ENCODE measurements at places on chromosomes 13 and 19.

DNA sequence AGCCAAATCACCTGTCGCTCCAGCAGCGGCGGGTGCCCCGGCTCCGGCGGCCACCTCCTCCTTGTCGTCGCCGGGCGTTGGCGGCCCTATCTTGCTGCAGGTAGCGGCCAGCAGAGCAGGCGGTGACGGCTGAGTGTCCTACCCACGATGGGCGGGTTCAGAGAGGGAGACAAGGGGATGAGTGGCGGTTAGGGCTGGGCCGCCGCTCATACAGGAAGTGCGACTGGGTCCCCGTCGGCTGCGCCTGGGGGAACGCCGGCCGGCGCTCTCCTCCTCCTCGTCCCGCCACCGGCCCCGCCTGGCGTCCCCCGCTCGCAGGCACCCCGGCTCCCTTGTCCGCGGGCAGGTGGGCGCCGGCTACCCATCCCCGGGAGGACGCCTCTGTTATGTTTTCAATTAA lies 1692.0 kb downstream of the SLITRK5 start:
- DNase-seq = no peak

- no peak for DNase-seq
Measured at GRCh38 chr19:45235485-45235884, 9.7 kb downstream of the EXOC3L2 start.

- DNase-seq = no peak
Measured at GRCh38 chr19:22628401-22628800, 5.7 kb upstream of the ZNF492 start.

DNA sequence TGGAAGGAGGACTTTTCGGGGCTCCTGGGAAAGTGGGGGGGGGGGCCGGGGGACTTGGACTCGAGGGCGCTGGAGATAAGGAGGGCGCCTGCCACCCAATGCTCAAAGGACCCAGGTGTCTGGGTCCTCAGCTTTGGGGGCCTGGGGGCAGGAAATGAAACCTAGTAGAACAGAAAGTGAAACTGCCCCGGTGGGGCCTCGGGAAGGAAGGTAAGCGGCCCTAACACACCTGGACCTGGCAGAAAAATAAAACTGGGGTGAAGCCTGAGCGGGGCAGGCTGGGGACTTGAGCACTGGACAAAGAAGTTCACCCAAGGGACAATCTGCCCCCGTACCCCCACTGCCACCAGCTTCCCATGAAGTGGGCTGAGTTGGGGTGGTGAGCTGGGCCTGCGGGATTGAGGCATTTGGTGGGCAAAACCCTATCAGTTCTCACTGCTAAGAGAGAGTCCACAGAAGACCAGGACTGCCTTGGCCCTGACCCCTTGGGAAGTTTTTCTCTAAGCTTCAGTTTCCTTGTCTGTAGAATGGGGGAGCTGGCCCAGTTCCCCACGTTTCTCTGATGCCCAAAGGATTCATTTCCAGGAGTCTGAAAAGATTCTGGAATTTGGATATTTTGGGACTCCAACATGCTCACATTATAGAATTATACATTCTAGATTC lies 2.3 kb downstream of the PRKD2 start:
- no peak for DNase-seq

Data from sciatic nerve (tissue), 2 donors.